NCI-H460 (cell line): ENCODE measurements at places on chromosomes 13 and 19.

DNA sequence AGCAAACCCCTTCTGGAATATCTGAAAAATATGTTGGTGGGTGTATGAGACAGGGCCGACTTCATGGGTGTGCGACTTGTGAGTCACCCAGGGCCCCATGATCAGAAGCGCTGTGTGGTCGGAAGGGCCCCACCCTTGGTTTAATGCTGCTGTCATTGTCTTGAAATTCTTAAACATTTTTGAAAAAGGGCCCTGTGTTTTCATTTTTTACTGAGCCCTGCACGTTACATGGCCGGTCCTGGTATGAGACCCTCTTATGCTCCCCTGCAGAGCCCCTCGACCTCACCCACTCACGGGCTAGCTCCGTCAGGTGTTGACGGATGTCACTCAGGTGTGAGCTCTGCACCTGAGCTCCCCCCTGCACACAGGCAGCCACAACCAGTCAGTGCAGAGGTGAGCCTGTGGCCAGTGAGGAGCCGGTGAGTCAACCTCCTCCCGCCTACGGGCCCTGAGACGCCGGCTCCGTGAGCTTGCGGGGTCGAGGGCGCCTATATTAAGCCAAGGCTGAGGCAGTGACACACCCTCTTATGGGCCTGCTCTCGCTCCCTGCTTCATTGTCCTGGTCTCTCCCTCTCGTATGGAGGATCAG, 27.7 kb downstream of the GADD45B start:
- no peak for DNase-seq

GRCh38 chr19:18895824-18896341, at the start of gene CERS1:
Gene CERS1, minus strand, starts transcription at chr19:18896158. Its CDS starts 86 bp downstream, at chr19:18896072.
- DNase-seq, result no peak

DNA sequence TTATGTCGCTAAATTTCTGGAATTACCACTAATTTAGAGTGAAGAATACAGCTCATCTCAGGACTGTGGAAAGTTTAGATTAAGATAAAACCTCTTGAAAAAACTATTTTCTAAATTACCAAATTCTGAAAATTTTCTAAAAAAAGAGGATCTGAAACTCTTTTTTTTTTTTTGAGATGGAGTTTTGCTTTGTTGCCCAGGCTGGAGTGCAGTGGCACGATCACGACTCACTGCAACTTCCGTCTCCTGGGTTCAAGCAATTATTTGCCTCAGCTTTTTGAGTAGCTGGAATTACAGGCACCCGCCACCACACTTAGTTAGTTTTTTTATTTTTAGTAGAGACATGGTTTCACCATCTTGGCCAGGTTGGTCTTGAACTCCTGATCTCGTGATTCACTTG, 16.6 kb upstream of the ZNF253 start:
- no peak for DNase-seq

GRCh38 chr19:39871362-39871761, 25.2 kb upstream of the FBL start:
- no peak for DNase-seq

DNA sequence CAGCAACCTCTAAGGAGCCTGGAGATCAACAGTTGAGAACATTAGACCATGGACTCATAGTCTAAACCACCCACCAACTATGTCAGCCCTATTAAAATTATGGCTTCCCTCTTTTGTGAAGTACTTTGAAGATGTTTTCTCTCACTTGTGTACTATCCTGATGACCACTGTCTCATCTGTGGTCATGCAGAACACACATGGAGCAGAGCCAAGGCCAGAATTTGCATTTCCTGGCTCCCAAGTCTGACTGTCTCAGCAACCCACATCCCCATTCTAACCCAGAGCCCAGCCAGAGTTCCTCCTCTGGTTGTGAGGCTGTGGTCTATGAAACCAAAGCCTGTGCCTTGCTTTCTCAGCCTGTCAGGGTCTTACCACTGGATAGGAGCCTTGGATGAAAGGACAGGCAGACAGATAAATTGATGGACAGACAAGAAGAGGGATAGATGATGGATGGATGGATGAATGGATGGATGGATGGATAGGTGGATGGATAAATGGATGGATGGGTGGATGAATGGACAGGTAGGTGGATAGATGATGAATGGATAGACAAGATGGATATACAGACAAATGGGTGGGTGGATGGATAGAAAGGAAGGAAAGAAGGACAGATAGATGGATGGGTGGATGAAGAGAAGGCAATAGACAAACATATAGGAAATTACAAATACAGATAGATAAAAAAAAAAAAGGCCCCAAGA, 35.4 kb downstream of the ZNF557 start:
- no peak for DNase-seq

GRCh38 chr13:92187378-92187989, 789.1 kb downstream of the GPC5 start:
- peak; percentile 32 for DNase-seq

DNA sequence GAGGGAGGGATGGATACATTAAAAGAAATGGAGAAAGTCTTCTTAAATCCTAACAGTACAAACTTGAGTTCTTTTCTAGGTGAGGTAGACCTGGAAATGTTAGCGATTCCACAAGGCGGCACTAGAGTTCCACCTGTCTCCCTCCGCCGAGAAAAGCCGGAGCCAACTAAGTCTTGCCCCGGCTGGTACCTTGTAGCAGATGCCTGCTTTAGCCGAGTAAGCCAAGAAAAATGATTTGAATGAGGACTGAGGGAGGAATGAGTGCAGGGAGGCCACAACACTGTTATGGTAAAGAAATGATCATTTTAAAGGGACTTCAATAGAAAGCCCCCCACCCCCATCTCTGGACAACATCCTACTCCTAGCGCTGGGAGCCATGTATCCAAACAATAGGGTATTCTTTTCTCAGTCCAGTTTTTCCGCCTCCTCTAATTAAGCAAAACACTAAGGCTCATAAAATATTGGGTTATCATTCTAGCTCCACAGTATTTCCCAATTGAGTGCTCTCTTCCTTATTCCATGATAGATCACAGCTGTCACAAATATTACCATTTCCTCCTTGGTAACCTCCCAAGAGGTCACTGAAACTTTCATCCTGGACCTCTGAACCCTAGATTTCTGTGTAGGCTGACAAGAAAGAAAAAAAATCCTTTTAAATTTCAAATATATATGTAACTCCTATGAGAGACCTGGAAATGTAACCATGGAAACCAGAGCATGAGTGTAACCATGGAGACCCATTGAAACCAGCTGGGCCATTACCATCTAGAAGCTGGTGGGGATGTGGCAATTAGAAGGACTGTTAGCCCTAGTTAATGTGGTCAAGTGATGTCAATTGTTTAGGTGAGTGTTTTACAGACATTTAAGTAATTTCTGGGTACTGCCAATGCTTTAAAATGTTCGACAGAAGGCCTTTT, 58.3 kb downstream of the GPALPP1 start:
- DNase-seq, result peak; percentile 63

- DNase-seq, result peak; percentile 56
Observed at GRCh38 chr13:113083402-113084061, 22.1 kb upstream of the F7 start.

- no peak for DNase-seq
Observed at GRCh38 chr19:58182577-58182988, 278 bp upstream of the ZNF274 start.

DNA sequence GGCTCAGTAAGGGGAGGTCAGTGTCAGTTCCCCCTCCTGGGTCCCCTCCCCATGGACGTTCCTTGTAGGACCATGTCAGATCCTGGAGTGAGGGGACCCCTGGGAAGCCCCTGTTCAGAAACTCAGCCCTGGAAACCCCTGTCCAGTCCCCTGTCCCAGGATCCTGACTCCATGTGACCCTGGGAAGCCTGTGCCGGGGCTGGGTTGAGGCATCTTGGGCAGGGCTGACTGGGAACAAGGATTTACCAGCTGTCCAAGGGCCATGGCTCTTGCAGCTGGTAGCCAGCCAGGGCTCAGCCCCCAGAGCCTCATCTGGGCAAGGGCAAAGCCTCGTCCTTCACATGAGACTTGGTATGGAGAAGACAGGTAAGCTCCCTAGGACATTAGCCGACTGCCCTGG, 25.1 kb downstream of the CEACAM4 start:
- no peak for DNase-seq

GRCh38 chr13:32284927-32285632, 30.1 kb downstream of the ZAR1L start:
- DNase-seq, result no peak

DNA sequence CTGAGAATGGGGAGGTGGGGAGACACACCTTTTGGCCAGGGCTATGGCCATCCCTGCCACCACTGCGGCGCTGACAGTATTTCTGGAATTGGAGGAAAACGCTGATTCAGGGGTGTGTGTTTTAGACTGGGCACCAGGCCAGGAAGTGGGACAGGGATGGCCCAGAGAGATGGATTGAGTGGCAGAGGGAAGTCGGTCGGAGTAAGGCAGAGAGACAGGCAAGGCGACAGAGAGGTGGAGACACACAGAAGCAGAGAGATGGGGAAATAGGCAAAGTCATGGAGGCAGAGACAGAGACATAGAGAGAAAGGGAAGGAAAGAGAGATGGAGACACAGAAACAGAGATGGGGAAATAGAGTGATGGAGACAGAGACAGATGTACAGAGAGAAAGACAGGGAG, 4.1 kb upstream of the C19orf81 start:
- no peak for DNase-seq

DNA sequence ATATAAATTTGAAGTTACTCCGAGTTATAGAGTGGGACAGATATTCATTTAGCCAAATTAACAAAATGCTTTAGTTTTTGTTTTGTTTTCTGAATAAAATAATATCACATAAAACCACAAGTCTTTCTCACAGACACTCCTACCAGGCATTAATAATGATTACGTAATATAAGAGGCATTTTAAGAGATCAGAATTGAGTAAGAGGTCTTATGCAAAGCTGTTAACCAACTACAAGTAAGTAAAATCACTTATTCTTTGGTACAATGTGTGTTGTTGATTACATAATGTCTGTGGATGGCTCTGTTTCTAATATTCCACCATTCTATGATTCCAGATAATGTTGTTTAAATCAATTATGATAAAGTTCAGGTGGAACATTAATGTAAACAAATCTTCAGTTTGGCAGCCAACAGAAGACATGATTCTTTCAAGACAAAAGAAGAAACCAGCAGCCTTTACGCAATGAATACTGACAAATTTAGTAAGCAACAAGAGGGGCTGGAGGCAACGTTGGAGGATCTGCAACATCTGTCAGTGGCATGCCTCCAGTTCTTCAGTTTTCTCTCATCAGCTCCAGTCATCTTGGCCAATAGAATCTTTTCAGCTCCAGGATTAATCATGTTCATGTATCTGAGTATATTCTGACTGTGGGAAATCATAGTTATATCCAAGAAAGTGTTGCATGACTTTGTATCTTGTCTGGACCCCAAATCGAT, 403.8 kb downstream of the SLITRK5 start:
- DNase-seq, result no peak

DNA sequence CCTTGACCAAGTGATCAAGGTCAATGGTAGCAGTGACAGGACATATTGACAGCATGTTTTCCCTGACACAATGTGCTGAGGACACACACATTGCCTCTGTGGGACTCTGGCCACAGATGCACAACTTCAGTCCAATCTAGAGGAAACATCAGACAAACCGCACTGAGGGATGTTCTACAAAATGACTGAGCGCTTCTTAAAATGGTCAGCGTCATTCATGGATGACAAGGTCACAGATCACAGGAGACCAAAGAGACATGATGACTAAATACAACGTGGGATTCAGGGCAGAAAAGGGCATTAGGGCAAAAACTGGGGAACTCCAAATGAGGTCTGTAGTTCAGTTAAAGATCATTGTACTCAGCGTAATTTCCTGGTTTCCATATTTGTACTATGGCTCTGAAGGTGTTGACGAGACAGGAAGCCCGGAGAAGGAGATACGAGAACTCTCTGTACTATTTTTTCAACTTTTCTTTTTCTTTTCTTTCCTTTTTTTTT, 20.6 kb downstream of the PBX4 start:
- no peak for DNase-seq

GRCh38 chr13:43652760-43653159, 134.0 kb downstream of the ENOX1 start:
- no peak for DNase-seq

GRCh38 chr13:89380101-89380500, 1708.9 kb downstream of the SLITRK5 start:
- no peak for DNase-seq

GRCh38 chr13:95474992-95475391, 77.5 kb upstream of the CLDN10 start:
- DNase-seq, result no peak

DNA sequence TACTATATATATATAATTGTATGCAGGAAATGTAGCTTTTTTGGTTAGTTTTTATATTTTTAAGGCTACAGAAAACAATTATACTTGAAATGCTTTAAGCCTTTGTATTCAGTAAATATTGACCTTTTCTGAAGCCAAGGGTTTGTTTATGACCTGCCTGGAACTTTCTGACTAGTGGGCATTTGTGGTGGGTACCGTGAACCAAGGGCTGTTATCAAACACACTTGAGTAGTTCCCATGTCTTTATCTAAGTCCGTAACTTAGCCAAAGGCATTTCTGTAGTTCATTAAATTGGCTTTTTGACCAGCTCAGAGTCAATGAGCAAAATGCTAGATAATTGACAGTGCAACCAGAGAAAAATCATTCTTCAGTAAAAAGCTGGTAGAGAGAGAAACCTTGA, 1444.2 kb upstream of the SLC10A2 start:
- DNase-seq, result no peak

DNA sequence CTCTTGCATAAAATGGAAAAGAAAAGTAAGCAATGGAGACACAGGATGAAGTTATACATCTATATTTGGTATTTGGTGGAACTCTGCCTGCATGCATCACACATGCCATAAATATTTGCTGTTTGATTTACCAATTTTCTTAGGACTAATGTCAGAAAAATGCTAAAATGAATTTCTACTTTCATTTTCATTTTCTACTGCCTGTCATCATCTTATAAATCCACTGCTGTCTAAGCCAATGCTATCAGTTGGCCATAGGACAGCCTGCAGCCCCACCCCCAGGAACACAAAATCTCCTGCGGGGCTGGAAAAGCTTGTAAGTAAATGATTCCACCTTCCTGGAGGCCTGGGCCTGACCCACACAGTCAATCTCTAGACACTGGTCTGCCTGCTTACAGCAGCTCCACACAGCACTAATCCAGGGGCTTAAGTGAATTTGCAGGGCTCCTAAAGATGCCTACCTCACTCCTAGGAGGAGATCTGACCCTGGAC, 122.0 kb downstream of the ENOX1 start:
- DNase-seq, result no peak

DNA sequence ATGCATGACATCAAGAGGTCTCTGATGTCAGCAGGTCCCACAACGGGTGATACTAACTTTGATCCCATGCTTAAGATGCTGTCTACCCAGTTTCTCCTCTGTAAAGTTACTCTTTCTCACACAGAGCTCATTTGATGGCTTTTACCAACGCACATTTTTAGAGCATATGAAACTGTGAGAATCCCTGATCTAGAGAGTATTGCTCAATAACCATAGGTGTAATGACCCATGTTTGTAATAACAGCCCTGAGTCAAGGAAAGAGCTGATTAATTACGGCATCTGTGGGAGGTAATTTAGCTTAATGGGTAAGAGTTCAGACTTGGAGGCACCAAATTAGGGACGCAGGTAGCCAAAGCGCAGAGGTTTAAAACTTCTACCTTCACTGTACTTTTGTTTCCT, 18.0 kb upstream of the IZUMO2 start:
- no peak for DNase-seq
